ENCODE measurements at places on chromosomes 12 and 14. TPM values are rescaled to one million over a fixed set of nuclear protein-coding genes. Genes with fewer than 3 reads are reported as not detected.

The FAR2 gene
- 10.1 TPM for total RNA-seq

The LTBR gene
- total RNA-seq: 84.7 TPM

The BHLHE41 gene
- total RNA-seq: 1.5 TPM

The VAMP1 gene
- 5.5 TPM for total RNA-seq

The ANKRD33 gene
- not detected for total RNA-seq

The SIX6 gene
- total RNA-seq: not detected

The NEUROD4 gene
- total RNA-seq: not detected

The ZDHHC22 gene
- 0.10 TPM for total RNA-seq
